Germinal center (tissue), 1 donor: ENCODE measurements at places on chromosomes 11 and 22.

- no peak for DNase-seq
These were observed 3.0 kb upstream of the SWAP70 start for GRCh38 chr11:9660886-9661285.

DNA sequence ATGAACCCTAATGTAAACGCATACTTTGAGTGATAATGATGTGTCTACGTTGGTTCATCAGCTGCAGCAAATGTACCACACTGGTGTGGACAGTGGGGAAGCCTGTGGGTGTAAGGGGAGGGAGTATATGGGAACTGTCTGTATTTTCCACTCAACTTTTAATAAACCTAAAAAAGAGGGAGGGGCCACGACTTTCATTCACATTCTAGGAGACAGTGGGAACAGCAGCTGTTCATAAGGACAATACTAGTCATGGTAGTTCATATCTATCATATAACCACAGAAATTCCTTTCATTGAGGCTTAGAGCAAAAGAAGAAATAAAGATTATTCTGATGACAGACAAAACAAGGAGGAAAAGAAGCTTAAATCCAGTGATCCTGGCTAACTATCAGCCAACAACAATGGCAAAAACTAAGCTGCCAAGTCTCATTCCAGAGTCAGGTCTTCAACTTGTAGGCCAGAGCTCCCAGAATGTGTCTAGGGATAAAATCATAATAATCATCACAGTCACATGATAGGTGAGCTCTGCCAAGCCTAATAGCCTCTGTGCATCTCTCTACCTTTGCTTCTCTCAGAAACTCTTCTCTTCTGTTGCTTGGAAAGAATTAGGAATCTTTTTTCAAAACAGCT lies 59.4 kb upstream of the CHRM4 start:
- no peak for DNase-seq

DNA sequence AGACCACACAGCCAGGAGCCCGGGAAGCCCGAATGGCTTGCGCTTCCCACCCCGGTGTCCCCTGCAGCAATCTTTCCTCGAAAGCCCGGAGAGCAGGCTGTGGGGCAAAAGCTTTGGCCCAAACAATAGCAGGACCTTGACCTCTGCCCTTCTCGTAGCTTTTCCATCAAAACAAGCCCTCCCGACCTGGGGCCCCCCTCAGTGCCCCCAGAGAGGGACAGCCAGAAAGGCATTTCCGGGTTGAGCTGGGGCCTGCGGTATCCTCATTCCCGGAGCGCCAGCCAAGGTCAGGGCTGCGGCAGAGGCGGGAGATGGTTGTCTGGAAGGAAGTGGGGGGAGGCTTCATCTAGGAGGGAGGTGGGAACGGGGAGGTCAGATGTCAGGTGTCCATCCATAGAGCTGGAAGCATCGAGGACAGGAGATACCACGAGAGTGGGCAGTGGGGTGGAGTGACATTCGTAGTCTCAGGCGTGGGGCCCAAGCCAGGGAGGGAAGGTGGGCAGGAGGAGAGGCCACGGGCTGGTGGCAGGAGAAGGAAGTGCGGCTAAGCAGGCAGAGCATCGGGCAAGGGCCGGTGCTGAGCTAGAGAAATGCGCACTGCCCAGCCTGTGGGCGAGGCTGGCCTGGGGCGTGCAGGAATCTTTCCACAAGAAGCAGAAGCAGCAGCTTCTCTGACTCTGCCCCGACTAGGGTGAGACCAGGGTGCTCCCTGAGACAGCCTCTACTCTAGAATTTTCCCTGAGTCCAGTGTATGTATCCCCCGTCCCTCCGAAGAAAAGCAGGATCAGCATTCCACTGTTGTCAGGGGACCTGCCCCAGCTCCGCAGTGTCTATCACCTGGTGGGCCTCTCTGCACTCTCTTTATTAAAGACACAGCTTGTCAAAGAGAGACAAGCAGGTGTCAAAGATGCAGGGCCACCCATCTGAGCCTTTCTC lies 14.3 kb downstream of the PDGFB start:
- DNase-seq: no peak

- DNase-seq: no peak
These were observed 1.9 kb upstream of the UQCC3 start for GRCh38 chr11:62669420-62670161.

GRCh38 chr22:32583921-32584335 lies 109.3 kb downstream of the FBXO7 start:
- DNase-seq: no peak

GRCh38 chr11:106621484-106621883 lies 396.8 kb downstream of the GUCY1A2 start:
- no peak for DNase-seq

DNA sequence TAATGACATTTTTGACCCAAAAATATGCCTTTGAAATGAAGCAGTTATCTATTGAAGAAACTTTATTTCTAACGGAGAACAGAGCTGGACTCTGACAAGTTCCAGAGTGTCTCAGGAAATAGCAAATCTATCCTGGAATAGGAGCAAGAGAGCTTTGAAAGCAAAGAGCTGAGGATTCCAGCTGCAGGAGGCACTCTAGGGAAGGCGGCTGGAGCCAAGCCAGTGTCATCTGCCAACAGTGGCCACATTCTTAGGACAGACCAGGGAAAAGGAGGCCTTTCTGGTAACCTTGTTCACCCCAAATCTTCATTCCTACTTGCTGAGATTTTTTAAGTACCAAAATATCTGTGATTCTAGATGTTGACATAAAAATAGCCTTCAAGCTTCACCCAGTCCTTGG lies 493.5 kb upstream of the B3GAT1 start:
- no peak for DNase-seq

GRCh38 chr11:63572026-63572688 lies 9.0 kb upstream of the PLAAT2 start:
- no peak for DNase-seq

- no peak for DNase-seq
These were observed 112.0 kb downstream of the FCHSD2 start for GRCh38 chr11:73030130-73030529.

DNA sequence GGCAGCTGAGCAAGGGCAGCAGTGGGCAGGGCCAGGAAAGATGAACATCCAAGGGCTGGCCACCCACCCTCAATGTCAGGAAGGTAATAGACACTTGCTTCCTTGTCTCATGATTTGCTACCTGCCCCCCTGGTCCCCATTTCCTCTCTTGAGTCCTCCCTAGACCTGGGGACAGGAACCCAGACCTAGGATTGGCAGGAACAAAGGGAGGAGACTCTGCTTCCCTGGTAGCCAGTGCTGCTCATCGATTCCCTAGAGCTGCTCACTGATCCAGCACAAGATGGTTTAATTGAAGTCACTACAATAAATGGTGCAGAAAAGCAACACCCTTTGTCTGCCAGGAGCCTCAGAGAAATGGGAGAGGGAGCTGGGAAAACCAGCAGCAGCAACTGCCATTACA lies 67.8 kb upstream of the CHST1 start:
- no peak for DNase-seq

DNA sequence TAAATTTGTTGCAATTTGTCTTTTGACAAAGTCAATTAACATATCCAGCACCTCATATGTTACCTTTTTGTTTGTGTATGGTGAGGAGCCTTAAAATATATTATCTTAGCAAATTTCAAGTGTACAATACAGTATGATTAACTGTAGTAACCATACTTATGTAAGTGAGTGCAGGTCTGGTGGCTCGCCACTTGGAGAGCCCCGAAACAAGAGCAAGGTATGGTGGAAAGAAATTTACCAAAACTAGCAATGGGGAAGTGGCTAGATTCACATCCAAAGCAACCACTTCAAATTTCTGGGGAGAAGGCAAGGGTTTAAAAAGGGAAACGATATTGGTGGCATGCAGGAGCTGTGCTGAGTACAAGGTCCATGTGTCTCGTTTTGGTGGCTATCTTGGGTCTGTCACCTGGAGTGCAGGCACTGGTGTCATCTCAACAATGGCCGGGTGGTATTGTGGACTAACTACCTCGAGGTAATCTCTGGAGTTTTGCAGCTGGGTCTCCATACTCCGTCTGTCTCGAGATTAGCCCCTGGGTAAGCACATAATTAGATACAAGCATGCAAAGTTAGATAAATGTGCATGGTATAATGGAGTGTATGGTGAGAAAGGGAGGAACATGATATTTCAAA lies 8.2 kb upstream of the FNBP4 start:
- no peak for DNase-seq
